Left ventricle myocardium inferior (tissue), 1 donor: ENCODE measurements at places on chromosomes 3 and 15. TPM values are rescaled to one million over a fixed set of nuclear protein-coding genes. Genes with fewer than 3 reads are reported as not detected.

DNA sequence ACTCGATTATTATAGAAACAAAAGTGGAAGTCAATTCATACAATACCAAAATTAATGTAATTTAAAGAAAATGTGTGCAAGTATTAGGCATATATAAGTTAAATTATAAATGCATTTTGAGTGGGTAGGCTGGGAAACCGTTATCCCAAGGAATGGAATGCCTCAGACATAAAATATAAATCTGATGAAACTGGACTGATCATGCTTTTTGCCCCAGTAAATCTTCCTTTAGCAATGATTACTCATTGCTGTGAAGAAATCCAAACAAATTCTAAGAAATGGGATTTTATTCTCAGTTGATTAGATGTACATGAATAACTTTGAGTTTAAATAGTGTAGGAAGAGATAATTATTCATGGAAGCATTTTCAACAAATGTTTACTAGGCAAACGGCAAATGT lies 185.5 kb upstream of the KCNMB2 start:
- H3K36me3 ChIP-seq: no peaks in the 10 kb centered on the region
- H3K4me1 ChIP-seq: peaks cover 31% of the 10 kb centered on the region
- DNase-seq: no peak
- H3K4me3 ChIP-seq: no peak overlapping the region
- H3K27me3 ChIP-seq: no peaks in the 10 kb centered on the region
- no peak overlapping the region for H3K27ac ChIP-seq

- H3K36me3 ChIP-seq: no peaks in the 10 kb centered on the region
- no peaks in the 10 kb centered on the region for H3K27me3 ChIP-seq
- H3K4me1 ChIP-seq: peaks cover 22% of the 10 kb centered on the region
- DNase-seq: peak; percentile 47
Observed at GRCh38 chr3:153221748-153222162, 59.7 kb downstream of the RAP2B start.

The COL7A1 gene
- total RNA-seq: 24.4 TPM

The GOLGA6D gene
- not detected for total RNA-seq

DNA sequence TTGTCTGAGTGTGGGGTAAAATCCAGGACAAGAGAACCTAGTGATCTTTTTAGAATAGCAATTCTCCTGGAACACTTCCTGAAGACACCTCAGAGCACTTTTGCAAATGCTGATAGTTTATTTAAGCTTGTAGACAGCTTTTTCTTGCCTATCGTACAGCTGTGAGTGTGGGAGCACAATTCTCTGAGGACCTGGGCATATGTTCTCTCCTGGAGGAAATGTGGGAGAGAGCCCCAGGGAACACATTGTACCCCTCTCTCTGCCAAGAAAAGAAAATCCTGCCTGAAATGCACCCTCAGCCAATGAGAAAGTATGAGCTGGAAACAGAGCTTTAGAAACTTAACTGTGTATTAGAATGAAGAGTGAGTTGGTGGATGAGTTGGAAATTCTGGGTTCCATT lies 308.3 kb upstream of the SEMA6D start:
- H3K4me1 ChIP-seq: peaks cover 19% of the 10 kb centered on the region
- no peaks in the 10 kb centered on the region for H3K36me3 ChIP-seq
- H3K27me3 ChIP-seq: no peaks in the 10 kb centered on the region
- no peak overlapping the region for H3K27ac ChIP-seq
- no peak overlapping the region for H3K4me3 ChIP-seq

DNA sequence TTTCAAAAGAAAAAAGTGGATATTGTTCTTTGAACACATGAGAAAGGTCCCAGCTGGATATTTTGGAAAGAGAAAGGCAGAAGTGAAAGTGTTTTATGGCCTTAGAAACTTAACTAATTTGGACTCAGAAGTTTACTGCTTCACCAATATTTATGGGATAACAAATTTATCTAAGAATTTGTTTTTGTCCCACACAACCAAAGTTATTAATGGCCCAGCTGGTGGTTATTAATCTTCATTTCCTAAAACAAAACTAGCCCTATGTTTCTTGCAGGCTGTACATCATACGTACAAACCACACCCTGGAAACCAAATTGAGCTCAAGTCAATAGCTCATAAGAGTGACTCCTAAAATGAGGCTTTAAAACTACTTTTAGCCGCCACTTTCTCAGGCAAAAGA lies 372.9 kb upstream of the LMCD1 start:
- H3K27ac ChIP-seq: no peak overlapping the region
- no peaks in the 10 kb centered on the region for H3K27me3 ChIP-seq
- DNase-seq: no peak
- no peak overlapping the region for H3K4me3 ChIP-seq

The GOLGA6L7 gene
- total RNA-seq: not detected

DNA sequence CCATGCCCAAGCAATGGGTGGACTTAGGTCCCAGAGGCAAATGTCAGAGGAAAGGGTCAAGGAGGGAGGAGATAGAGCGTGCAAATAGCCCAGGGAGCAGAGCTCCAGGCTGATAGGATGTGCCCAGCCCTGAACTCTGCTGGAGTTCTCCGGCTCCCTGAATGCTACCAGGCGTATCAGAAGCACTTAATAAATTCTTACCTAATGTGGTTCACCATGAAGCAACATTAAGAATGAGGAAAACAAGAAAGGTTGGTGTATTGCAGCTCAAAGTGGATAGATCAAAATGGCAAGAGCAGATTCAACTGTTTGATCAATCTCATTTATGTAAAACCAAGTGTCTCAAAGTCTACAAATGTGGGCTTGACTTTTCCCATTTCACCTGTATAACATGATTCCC lies 38.3 kb downstream of the PXYLP1 start:
- DNase-seq: no peak
- H3K4me1 ChIP-seq: peaks cover 18% of the 10 kb centered on the region
- H3K27me3 ChIP-seq: no peaks in the 10 kb centered on the region
- H3K4me3 ChIP-seq: no peak overlapping the region
- H3K27ac ChIP-seq: no peak overlapping the region
- peaks cover 15% of the 10 kb centered on the region for H3K36me3 ChIP-seq

The FBXW12 gene
- total RNA-seq: not detected

DNA sequence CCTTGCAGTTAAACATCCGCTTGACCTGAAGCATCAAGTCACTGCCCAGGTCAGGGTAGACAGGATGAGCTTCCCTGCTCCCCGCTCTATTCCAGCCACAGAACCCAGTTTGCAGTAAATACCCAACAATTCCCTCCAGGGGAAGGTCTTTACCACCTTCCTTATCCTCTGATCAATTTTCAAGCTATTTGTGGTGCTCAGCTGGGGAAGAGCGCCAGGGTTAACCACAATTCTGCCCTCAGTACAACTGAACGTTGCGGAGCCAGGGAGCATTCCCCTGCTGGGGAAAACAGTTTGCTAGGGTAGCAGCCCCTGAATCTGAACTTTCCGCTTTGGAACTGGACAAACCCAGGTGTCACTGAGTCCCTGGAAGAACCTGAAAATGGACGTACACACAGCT lies 28.5 kb downstream of the RBPMS2 start:
- peak overlapping the region; percentile 81 for H3K27ac ChIP-seq
- DNase-seq: no peak
- no peaks in the 10 kb centered on the region for H3K27me3 ChIP-seq
- no peaks in the 10 kb centered on the region for H3K36me3 ChIP-seq
- H3K4me1 ChIP-seq: peaks cover 79% of the 10 kb centered on the region
- peak overlapping the region; percentile 53 for H3K4me3 ChIP-seq

GRCh38 chr15:101028772-101029438 lies 109.7 kb downstream of the LRRK1 start:
- no peak for DNase-seq
- peaks cover 21% of the 10 kb centered on the region for H3K4me1 ChIP-seq
- no peaks in the 10 kb centered on the region for H3K27me3 ChIP-seq
- peaks cover 4% of the 10 kb centered on the region for H3K36me3 ChIP-seq
- H3K27ac ChIP-seq: no peak overlapping the region
- H3K4me3 ChIP-seq: no peak overlapping the region

DNA sequence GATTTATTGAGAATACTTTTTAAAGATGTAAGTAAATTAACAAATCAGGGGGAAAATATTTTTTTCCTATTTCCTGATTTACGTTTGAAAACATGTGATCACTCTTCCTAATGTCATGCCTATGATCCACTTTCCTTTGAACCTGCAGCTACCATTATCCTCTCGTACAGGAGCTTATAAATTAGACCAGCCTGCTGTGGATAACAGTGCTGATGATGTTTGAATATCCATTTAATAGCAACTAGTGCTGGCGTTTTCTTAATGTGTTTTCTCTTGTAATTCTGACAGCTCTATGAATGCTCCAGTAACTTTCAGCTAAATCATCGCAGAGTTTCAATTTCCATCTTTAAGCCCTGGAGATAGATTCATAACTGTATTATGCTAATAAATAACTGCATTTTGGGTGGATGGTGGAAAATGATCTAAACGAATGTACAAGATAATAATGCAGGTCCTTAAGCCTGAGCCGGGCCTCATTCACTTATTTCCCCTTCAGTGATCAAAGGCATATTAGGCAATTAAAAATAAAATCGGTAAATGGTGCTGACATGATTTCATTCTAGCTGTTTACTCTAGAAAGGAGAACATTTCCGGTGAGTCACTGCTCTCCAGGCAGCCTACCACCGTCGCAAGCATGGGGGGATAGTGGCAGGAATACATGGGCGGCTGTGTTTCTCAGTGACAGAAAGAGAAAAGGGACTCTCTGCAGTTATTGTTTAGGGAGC lies 58.5 kb upstream of the SLC24A5 start:
- no peaks in the 10 kb centered on the region for H3K36me3 ChIP-seq
- H3K4me3 ChIP-seq: no peak overlapping the region

GRCh38 chr3:183377307-183377959 lies 51.0 kb downstream of the MCF2L2 start:
- no peak overlapping the region for H3K4me3 ChIP-seq
- H3K27ac ChIP-seq: no peak overlapping the region
- no peak for DNase-seq
- H3K27me3 ChIP-seq: no peaks in the 10 kb centered on the region
- H3K4me1 ChIP-seq: no peaks in the 10 kb centered on the region

- no peaks in the 10 kb centered on the region for H3K27me3 ChIP-seq
- H3K4me1 ChIP-seq: no peaks in the 10 kb centered on the region
- H3K27ac ChIP-seq: no peak overlapping the region
- H3K4me3 ChIP-seq: no peak overlapping the region
Observed at GRCh38 chr3:161356287-161356686, 15.0 kb downstream of the SPTSSB start.

DNA sequence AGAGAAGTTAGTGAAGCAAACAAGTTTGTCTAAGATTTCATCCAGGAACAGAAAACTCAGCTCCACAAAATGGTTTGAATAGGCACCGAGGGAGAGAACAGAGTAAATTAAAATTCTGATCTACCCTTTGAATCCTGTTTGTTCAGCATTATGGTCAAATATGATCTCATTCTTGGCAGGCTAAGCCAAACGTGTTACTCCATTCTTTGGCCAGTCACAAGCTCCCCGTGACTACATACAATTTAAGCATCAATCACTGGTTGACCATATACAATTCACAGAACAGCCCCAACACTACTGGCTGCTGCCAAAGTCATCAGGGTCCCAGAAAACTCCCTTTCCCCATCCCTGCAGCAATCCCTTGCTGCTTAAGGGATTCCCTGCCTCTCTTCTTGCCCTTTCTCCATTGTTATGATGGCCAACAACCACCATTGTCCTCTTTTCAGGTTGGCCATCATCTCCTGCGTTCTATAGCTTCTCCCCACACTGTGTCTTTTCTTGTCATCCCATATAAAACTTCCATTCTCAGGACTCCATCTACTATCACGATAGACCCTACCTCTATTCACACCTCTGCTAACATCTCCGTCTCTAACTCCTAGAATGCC lies 46.3 kb downstream of the GOLIM4 start:
- H3K36me3 ChIP-seq: no peaks in the 10 kb centered on the region
- no peak overlapping the region for H3K4me3 ChIP-seq
- DNase-seq: no peak
- no peaks in the 10 kb centered on the region for H3K27me3 ChIP-seq

GRCh38 chr15:67047149-67047661 lies 18.2 kb upstream of the SMAD3 start:
- H3K27ac ChIP-seq: no peak overlapping the region
- H3K27me3 ChIP-seq: no peaks in the 10 kb centered on the region
- DNase-seq: no peak
- H3K4me3 ChIP-seq: no peak overlapping the region
- H3K4me1 ChIP-seq: peaks cover 33% of the 10 kb centered on the region
